ENCODE measurements at places on chromosomes 1 and 21. TPM values are rescaled to one million over a fixed set of nuclear protein-coding genes. Genes with fewer than 3 reads are reported as not detected.

The HRNR gene
- 0.13 TPM for polyA plus RNA-seq

DNA sequence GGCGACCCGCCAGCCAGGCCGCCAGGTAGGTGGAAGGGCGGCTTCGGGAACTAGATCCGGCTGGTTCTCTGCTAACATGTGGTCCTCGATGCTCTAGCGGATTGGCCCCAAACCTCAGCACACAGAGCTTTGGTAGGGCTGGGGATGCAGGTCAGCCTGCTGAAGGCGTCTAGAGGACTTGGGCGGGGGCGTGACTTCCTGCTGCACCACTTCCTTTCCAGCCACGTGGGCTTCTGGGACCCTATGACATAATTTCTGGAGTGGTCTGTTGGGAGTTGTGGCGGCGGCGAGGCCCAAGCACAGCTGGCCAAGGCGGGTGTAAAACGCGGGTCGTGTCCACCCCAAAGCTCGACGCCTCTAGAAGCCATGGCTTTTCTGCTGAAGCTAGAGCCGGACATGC is 124.5 kb downstream of the ATF6 start:
- DNase-seq: no peak

DNA sequence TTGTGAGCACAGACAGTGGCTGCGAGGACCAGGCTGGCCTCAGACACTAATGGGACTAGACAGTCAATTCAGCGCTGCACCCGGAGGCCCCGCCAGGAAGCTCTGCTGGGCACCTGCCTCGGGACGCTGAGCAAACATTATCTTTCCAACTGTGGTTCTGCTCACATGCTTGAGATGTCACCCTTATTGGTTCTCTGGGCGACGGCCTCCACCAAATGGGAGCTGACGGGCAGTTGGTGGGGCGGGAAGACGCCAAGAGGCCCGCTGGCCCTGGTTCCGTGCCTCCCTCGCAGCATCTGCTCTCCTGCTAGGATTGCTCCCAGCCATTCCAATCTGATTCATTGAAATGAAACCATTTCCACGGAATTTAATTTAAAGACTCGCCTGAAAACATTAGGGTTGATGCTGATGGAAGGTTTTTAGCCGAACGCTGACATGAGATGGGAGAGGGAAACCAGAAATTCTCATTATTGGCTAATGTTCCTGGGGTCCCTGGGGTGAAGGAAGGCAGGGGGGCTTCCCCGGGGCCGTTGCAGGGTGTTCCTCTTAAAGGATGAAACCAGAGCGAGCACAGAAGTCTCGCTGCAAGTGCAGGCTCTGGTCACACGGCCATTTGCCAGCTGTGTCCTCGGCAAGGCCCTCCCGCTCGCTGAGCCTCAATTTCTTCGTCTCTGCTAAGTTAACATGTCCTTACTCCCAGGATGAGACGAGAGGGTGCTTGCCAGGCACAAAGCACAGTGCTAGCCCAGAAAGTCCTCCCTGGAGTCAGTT is 512.2 kb downstream of the NPHP4 start:
- DNase-seq: no peak

DNA sequence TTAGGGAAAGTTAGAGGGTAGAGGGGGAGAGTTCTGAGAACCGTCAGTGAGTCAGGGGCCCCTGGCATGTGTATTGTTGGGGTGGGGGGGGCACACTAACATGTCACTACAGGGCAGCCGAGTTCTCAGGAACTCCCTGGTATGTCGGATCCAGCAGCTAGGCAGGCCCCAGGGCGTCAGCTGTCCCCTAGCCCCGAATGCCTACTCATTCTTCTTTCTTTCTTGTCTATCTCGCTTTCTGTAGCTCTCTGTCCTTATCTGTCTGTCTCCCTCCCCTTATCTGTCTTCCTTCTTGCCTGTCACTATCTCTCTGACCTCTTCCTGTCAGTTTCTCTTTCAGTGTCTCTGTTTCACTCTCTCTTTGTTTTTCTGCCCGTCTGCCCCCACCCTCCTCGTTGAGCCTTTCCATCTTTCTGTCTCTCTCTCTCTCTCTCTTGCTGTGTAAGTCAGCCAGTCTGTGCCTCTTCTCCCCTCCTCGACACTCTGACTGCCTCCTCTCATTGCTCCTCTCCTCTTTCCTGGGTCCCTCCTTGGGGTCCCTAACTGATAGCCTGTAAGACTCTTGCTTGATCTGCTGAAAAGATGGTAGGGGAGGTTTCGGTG is 2.4 kb downstream of the NTRK1 start:
- DNase-seq: no peak

DNA sequence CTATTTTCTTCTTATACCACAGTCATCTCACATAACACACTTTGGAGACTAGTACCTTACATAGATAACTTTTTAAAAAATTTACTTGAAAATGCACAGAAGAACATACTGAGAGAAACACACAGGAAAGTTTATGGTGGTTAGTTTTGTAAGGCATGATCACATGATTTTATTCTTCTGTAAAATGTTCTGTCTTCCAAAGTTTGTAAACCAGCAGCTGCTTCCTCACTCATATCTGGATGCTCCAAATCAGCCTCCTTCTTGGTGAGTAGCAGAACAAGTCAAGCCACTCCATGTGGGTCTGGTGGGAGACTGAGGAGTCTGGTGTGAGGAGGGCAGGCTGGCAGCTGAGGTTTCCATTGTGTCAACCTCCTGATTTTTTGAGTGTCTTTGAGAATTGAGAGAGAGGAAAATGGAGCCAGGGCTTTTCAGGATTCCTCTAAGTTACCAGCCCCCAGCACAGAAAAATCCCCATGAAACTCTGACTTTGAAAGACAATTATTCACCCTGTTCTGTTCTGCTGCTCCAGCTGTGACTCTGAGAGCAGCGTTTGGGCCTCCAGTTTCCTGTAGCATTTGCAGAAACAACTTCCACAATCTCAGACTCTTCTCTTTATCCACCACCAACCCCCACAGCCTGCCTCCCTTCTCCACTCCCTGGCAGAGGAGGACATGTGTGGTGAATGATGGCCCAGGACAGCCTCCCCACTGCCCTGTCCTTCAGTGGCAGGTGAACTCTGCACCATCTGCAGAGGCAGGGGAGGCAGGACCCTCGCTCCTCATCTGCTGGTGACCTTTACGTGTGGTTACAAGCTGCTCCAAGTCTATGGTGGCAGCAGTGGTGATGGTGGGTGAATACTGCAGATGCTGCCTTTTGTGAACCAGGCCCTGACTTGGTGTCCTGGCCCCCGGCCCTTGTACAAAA is 82.3 kb downstream of the FCRL5 start:
- no peak for DNase-seq

DNA sequence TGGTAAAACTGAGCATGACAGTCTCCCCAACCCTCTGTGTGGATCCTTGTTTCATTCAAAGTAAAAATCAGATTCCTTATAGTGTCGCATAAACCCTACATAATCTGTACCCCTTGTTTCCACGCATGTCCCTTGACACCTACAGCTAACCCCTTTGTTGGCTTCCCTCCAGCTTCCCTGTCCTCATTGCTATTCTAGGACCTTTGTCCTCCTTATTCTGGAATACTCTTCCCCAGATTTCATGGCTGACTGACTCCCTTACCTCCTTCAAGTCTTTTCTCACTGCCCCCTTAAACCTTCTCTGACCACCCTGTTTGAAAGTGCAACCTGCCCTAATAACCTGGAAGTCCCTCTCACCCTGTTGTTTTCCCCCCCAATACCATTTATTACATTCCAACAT is 4.0 kb downstream of the RNF11 start:
- DNase-seq: no peak

GRCh38 chr1:59484096-59484495 is 187.2 kb downstream of the FGGY start:
- no peak for DNase-seq

Measured in left renal pelvis (tissue), 4 donors.